ENCODE measurements at places on chromosomes 16 and 17.

- DNase-seq: no peak
Observed at GRCh38 chr17:52024300-52024870, 134.1 kb downstream of the CA10 start.

DNA sequence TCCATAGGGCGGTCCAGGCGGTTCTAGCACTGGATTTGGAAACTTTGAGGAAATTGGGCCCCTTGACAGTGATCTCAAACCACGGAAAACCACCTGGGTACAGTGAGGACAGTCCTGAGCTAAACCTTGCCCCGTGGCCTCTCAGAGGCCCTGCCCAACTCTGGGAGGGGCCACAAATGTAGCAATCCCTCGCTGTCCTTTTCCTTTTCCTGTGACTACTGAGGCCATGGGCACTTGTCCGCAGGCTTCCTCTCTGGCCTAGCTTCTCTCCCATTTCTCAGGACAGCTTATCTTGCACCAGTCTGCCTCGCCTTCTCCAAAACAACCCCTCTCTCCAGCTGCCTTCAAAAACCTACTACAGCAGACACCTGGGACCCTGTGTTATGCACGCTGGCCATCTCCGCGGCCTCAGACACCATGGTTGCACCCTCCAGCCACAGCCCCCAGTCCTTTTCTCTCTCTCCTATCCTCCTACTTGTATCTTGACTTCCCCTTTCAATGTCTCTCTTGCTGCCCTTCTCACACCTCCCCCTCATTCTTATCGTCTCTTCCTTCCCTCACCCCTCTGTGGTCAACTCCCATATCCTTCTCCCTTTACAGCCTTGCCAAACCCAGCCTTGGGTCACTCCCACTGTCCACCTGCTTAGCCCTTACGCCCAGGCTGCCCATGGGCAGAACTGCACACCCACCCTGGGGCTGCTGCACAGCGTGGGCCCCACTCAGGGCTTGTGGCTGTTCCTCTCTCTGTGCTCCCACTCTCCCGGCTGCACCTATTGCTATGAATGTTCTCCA is 7.6 kb downstream of the SCPEP1 start:
- DNase-seq: no peak

- DNase-seq: peak; percentile 6
Observed at GRCh38 chr17:33927732-33928133, 327.4 kb upstream of the CCL2 start.

GRCh38 chr16:56042416-56042815 is 148.9 kb upstream of the GNAO1 start:
- DNase-seq: no peak

DNA sequence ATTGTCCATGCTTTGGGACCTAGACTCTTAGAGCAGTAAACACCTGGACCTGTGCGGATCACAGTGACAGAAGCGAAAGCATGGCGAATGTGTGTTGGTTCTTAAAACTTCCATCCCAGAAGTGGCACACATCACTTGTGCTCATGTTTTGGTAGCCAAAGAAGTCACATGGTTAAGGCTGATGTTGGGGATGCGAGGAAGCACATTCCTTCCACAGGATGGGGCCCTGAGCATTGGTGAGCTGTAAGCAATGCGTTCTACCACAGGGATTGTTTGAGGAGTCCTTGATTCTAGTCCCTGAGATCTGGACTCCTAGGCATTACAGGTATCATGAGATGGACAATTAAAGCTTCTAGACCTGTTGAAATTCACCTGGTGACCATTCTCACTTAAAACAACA is 375.9 kb downstream of the UTP18 start:
- no peak for DNase-seq
